ENCODE measurements at places on chromosomes 7 and 10.

GRCh38 chr7:132388688-132389087, 187.6 kb downstream of the PLXNA4 start:
- DNase-seq = no peak

DNA sequence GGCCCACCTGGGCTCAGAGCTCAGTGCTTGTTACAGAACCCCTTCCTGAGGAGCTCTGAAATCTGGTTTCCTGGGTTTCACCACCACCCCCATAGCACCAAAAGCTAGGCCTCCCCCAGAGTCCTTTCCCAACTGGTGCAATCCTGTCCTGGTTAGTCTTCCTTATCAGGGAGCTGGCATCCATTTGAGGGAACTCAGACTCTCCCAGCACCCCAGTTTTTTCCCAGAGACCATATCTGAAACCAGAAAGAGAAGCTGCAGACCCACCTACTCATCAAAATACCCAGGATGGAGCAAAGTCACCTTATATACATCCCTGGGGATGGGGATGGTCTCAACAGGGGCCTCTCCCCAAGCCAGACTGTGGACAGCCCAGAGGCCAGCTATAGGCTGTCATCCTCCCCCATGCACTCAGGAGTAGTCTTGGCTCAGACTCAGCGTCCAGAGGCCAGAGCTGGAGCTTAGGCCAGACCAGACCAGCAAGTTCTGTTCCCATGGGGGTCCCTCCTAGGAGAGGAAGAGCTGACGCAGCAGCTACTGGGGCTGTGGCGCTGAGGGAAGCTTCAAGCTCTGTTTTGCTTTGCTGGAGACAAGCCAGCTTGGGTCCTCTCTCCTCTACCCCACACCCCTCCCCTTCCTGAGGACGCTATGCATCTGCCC, 3.0 kb downstream of the TBATA start:
- no peak for DNase-seq

GRCh38 chr7:139523199-139523941, at the start of gene CLEC2L:
Gene CLEC2L (plus strand): TSS chr7:139523685. CDS start chr7:139523928, 243 bp downstream.
- no peak for DNase-seq

GRCh38 chr10:30055226-30055662, 4.1 kb downstream of the JCAD start:
- DNase-seq = no peak

DNA sequence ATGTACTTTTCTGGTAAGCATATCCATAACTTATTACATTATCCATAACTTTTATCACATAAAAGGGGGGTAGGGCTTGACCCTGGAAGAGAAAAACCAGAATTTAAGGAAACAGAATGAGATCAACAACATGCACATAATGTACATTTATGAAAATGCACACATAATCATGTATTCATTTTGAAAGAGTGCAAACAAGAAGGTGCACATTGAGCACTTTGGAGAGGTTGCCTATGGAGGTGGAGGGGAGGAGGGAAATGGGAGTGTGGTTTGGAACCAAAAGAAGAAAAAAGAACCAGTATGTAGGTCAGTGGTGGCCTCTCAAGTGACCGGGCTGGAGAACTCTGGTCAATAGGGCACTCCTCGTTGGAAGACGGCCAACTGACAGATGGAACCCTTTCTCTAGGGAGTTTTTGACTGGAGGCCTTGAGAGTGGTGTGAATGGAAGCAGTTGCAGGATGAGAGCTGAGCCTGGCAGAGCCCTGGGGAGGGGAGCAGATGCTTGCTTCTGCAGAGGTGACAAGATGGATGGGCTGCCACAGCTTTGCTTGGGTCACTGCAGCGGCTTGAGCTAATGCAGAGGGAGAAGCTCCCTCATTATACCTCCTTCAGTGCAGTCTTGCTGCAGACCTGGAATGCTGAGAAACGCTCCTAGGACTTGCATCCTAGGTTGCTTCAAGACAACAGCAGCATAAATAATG, 192.7 kb downstream of the SEC23IP start:
- DNase-seq = peak; percentile 59

- no peak for DNase-seq
These were observed 28.4 kb upstream of the ANLN start for GRCh38 chr7:36361227-36361626.

DNA sequence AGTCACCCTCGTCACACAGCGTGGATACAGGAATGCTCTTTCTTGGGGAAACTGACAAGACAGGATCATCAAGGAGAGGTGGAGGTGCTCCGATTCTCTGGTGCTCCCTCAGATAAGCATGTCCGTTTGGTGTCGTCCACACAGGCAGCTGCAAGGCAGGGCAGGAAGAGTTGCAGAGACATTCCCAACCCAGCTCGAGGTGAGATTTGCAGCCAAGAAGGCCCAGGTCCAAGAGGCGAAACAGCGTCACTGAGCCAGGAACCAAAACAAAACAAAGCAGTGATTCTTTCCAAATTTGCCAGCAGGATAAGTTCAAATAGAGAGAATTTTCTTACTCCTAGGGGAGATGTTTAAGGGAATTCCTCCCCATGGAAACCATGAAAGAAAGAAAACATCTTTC, 386.5 kb upstream of the PFKP start:
- DNase-seq = no peak

GRCh38 chr7:99039384-99039891, 104.5 kb downstream of the SMURF1 start:
- no peak for DNase-seq

- DNase-seq = no peak
These were observed 45.8 kb downstream of the DGKI start for GRCh38 chr7:137801003-137801402.

DNA sequence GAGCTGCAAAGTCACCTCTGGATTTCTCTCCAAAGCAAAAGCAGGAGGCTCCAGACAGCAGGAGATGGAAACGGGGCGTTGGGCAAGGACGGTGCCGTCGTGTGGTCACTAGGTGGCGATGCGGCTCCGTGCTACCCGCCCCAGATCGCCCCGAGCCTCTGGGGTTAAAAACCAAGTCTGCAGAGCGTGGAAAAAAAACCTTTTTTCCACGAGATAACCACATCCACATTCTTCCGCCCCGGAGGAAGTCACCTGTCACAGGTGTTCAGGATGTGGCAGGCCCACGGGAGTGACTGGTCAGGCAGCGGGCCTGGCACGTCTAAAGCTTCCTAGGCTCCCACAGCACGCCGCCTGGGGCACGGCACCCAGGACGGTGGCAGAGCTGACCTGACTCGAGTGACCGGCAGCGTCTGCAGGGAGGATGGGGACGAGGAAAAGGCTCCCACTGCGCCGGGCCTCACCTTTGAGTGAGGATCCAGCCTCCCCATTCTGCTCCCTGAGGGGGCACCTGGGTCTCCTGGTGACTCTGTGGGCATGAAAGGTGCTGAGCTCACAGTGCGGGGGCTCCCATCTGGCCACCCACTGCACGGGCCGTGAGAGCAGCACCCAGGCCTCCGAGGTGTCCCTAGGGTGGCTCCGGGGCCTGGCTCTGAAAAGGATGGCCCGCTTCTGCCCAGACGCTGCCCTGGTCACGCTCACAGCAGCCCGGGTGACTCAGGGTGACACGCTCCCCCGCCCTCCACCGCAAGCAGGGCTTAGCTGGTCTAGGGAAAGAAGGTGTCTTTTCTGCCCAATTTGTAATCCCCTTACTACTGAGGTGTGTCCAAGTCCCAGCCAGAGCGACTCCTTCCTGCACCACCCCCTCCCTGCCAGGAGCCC, 71.3 kb upstream of the TNRC18 start:
- DNase-seq = peak; percentile 67

DNA sequence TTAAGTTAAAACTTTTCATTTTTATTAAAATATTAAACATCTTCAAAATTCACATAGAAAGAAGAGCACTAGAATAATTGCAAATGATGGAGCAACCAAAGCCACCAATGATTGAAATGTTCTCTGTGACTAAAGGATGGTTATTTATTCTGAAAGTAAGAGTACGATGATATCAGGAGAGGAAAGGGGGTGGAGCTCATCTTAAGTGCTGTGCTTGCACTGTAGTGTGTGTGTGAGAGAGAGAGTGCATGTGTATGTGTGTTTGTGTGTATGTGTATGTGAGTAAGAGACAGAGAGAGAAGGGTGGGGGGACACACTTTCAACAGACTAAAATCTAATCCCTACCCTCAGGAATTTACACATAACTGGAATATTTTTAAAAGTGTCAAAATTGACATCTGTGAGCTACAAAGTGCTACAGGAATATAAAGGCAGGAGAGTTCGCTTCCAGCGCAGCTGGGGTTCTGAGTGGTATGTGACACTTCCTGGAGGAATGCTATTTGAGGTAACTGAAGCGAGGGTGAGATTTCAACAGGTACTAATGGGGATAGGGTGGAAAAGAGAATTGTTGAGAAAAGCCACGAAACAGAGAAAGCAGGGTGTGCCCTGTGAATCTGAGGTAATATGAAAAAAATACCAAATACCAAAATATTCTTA, 57.2 kb upstream of the SMNDC1 start:
- no peak for DNase-seq

DNA sequence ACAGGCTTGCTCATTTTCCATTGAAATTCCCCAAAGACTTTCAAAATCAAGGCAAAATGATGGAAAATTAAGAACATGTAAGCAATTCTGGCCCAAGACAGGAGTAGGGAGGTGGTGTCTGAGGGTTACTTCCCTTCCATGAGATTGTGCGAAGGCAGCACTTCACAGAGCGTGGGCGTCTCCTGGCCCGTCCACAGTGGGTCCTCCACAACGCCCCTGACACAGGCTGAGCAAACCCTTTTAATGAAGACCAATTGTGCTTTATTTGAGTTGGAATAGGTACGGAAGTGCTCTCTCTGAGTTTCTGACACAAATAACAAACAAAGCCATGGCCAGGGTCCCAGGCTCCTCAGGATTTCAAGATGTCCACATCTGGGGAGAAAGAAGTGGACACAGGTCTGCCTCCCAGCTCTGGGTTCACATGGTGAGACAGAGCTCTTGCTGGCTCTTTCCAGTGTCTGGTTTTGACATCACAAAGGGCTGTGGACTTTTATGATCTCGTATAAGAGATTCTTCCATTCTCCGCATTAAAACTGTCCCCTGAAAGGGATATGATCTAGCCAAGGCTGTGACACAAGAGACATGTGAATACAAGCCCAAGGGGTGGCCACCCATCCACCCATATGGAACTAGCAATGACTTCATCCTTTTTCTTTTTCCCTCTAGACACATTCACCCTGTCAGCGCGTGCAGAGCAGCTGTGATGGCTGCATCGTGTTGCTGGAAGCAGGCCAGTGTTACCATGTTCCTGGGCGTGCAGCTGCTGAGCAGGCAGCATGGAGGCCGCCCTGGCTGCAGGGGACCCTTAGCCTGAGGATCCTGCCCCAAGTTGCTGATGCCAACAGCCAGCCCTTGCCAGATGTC, 145.6 kb downstream of the ADAM12 start:
- DNase-seq = peak; percentile 0

DNA sequence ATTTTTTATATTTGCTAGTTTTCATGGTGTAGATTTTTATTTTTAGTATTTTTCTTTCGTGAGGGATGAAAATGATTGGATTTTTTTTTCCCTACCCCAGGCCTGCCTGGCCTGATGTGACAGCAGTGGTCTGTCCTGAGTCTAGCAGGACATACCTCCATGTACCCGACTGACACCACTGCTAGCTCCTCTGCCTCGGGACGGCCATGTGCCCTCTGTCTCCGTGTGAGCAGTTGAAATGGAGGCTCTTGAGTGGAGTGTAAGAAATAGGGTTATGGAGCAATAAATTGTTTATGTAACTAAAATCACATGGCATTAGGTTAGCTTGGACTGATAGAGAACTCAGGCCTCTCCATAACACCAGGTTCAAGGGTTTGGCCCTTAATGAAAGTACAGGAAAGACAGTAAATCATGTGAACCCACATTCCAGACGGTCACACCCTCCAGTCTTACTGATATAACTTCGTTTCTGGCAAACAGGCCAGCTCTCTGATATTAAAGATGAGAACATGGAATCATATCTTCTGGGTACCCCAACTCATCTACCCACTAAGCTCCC, 734.1 kb downstream of the KCNMA1 start:
- DNase-seq = no peak

DNA sequence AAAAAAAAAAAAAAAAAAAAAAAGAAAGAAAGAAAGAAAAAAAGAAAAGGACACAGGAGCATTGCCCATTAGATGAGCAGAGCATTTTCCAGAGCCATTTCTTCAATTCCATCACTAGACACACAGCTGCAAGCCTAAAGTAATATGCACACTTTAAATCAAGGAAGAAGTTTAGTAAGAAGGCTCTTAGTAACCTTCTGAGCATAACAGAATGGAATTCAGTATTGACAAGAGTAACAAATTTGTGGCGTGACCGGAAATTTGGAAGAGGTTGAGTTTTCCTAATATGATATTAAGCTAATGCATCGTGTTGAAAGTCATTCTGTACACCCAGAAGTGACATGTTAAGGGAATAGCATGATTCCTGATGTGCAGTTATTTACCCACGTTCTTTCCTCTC, 35.3 kb downstream of the SMURF1 start:
- DNase-seq = no peak

DNA sequence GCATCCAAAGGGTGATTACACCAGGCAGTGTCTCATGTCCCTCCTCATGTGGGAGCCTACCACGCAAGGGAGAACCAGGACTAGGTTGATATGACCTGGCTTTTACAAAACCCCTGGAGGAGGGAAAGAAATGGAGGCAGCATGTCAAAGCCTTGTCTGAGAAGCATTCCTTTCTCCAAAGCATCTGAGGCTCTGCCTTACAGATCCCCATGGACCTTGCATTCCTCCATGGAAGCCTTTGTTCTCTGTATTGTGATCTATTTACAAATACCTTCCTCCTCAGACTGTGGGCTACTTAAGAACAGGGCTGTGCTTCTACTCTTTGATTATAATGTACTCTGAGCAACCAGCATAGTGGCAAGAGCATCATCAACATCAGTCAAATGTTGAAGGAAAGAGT, 197.0 kb downstream of the PLXNA4 start:
- DNase-seq = no peak

GRCh38 chr7:67863911-67864310, 867.3 kb downstream of the TYW1 start:
- no peak for DNase-seq

- DNase-seq = no peak
These were observed 102.1 kb upstream of the RSU1 start for GRCh38 chr10:16919121-16919982.

GRCh38 chr10:51006686-51007085, 67.6 kb upstream of the PRKG1 start:
- no peak for DNase-seq

- no peak for DNase-seq
These were observed 11.2 kb downstream of the MXI1 start for GRCh38 chr10:110218632-110219031.

- DNase-seq = no peak
These were observed 5.1 kb upstream of the SLC16A12 start for GRCh38 chr10:89540420-89540949.

DNA sequence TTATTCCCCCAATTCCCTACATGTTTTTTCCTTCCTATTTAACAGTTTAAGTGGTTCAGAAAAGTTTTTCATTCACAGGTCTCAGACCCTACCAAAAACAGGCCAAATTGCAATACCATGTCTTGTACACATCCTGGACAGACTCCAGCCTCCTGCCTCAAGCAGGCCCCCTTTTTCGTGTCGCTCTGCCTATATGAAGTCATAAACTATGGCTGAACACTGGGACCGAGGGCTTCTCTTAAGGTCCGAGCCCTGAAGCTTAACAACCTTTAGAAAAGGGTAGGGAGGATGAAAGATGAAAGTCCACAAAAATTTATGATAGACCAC, 1.4 kb downstream of the FBXW4 start:
- DNase-seq = peak; percentile 23
